ENCODE measurements at places on chromosomes 7 and 10.

- DNase-seq: no peak
These were observed 19.2 kb downstream of the AKR1C8 start for GRCh38 chr10:5165738-5166137.

DNA sequence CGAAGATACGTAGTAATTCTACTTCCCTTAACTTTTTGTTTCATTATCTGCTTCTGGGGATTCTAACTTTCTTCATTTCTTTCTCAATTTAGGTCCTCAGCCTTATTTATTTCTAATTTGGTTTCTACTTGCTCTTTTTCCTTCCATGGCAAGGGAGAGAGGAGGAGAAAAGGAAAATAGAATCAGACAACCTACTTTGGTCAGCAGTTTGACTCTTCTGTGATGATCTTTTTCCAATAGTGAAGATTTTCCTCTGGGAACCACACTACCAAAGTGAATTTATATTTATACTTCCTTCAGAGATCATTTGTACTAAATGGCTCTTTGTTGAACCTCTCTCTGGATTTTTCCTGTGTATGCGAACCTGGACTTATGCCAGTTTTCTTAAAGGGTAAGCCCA is 90.2 kb downstream of the TMEM26 start:
- DNase-seq: no peak

- DNase-seq: no peak
These were observed 8.6 kb upstream of the UPF2 start for GRCh38 chr10:12051241-12051640.

DNA sequence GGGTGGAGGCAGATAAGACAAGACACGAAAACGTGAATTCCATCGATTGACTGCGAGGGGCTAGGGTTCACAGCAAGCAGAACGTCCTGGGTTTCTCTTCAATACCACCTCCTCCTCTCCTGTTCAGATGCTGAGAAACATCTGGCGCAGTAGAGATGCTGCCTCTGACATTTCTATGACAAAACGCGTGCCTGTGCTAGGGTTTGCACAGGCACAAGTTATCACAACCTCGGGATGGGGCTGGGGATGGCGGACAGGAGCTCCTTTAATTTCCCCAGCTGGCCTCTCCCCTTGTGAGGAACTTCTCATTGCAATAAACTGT is 99.8 kb upstream of the SVIL start:
- no peak for DNase-seq

GRCh38 chr7:126436213-126436868 is 816.4 kb downstream of the GRM8 start:
- no peak for DNase-seq

DNA sequence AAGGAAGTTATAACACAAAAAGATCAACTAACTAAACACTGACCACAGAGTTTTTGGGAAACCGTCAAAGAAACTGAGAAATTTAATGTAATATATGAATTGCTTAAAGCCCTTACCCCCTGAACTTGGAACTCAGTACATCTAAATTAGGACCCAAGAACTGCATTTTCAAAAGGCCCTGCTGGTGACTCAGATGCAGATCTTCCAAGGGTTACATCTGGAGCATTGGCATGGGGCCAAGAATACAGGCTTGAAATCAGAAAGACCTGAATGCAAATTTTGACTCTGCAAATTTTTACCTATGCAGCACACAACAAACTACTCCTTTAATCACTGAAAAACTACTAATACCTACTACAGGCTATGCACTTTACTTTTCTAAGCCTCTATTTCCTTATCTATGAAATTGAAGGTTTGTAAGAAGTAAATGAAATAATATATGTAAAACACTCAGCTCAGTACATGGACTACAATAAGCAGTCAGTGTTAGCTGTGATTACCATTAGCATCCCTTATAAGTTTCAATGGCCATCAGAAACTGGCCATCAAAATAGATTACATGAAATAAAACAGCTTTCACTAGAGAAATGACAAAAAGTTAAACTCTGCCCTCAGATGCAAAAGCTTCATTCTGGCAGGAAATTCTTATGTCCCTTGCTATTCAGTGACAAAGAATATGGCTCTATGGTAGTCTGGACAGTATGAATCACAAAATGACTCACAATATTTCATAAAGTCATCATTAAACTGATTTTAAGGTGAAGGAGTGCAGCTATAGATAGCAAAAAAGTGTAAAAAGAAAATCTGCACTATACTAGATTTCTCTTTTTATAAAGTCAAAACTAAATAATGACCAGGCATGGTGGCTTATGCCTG is 43.6 kb downstream of the NSUN6 start:
- no peak for DNase-seq

DNA sequence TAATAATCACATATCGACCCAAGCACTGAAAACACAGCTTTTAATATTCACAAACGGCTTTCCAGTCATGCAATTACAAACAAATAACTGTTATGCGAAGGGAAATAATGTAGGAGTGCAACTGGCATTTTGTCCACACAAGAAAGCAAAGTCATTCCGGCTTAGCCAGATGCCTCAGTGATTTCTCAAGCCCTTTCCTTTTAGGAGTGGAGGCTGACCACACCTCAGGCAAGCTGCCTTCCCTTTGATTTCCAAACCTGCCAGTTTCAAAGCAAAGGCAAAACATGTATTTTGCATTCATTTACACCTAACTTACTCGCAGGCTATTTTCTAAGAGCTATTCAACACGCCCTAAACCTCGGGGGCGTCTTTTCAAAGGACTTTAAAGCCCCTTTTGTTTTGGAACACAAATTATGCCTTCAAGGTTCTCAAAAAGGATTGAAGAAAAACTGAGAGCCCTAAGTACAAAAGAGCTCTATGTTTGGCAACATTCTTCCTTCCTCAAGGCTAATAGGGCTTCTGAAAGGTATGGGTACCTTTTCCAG is 109.6 kb downstream of the CPXM2 start:
- no peak for DNase-seq

DNA sequence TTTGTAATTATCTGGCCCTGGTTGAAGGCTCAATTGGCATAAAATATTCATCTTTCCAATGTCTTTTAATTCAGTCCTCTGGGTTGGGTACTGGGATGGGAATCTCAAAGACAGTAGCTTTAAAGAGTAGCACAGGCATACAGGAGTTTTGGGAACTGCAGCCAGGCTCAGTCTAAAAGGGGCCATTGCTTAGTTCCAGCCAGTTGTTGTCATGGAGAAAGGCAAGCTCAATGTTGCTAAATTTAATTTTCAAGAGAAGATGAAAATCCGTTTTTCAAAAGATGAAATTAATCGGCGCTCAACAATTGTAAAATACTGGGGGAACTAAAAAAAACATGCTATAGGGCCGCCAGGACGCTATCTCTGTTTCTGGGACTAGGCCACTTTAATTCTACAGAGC is 375.1 kb downstream of the PHTF2 start:
- DNase-seq: no peak

- DNase-seq: no peak
These were observed 34.7 kb downstream of the PRSS2 start for GRCh38 chr7:142805350-142806021.

- DNase-seq: no peak
These were observed 387.5 kb upstream of the LRRTM3 start for GRCh38 chr10:66538371-66538770.
